ENCODE measurements at places on chromosomes 3 and 15. TPM values are rescaled to one million over a fixed set of nuclear protein-coding genes. Genes with fewer than 3 reads are reported as not detected.

GRCh38 chr3:160870327-160870726, 114.3 kb downstream of the PPM1L start:
- no peaks in the 10 kb centered on the region for H3K4me1 ChIP-seq
- no peak overlapping the region for H3K4me3 ChIP-seq
- H3K36me3 ChIP-seq: no peaks in the 10 kb centered on the region
- no peaks in the 10 kb centered on the region for H3K27me3 ChIP-seq
- no peak overlapping the region for H3K27ac ChIP-seq
- DNase-seq: no peak

DNA sequence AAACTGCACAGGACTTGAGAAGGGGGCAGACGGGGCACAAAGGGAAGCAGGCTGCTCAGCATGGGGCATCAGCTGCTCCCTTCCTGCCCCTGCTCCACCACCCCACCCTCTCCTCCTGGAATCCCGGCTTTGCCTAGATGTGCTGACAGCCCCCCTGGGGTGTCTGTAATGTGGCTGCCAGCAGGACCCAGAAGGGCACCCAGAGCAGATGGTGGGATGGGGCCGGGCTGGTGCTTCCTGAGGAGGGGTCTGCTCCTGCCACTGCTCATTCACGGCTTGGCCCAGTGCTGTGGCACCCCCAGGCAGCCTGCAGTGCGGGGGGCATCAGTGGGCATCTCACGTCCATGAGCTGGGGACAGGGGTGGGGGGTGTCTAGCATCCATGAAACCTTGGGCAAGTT, 10.2 kb downstream of the H1-8 start:
- DNase-seq: no peak
- peaks cover 12% of the 10 kb centered on the region for H3K4me1 ChIP-seq
- H3K27ac ChIP-seq: no peak overlapping the region
- H3K4me3 ChIP-seq: no peak overlapping the region
- H3K27me3 ChIP-seq: no peaks in the 10 kb centered on the region
- no peaks in the 10 kb centered on the region for H3K36me3 ChIP-seq

GRCh38 chr3:174810254-174810653, 48.9 kb upstream of the NAALADL2 start:
- no peak overlapping the region for H3K27ac ChIP-seq
- no peaks in the 10 kb centered on the region for H3K36me3 ChIP-seq
- DNase-seq: no peak
- no peaks in the 10 kb centered on the region for H3K4me1 ChIP-seq

GRCh38 chr3:10511809-10512494, 6.6 kb upstream of the ATP2B2 start:
- H3K4me1 ChIP-seq: no peaks in the 10 kb centered on the region
- no peak overlapping the region for H3K27ac ChIP-seq
- no peak overlapping the region for H3K4me3 ChIP-seq
- no peaks in the 10 kb centered on the region for H3K27me3 ChIP-seq
- DNase-seq: no peak

DNA sequence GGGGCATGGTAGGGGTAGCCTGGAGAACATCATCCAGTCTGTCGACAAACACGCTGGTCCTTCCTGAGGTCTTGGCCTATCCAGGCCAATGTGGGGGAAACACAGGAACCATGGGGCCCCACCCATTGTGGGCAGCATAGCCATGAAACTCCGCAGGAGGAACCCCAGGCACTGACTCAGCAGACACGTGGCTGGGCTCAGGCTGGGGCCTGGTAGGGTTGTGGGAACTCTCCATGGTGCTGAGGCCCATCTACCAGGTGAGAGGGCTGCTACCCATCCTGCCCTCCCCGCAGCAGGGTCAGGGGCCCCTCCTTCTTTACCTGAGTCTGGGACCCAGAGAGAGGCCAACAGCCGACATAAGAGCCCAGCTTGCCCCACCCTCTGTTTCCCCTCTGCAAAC, 22.6 kb upstream of the CACNA2D2 start:
- peak; percentile 16 for DNase-seq
- H3K4me3 ChIP-seq: no peak overlapping the region
- no peaks in the 10 kb centered on the region for H3K27me3 ChIP-seq
- no peaks in the 10 kb centered on the region for H3K36me3 ChIP-seq
- H3K27ac ChIP-seq: no peak overlapping the region

DNA sequence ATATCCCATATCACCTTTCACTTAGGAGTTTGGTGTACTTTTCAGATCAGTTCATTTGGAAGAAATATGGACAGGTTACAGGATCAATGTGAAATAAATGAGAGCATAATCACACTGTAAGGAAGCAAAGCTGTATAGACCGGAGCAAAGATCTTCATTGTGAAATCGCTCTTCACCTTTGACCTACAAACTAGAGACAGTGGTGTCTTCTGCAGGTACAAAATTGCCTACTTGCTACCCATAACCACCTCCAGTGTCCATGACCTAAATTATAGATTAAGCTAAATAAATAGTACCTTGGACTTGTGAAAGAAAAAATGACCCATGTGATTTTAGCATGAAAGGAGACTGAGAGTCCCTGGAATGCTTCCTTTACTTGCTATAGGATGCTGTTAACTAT, 379.5 kb upstream of the SUCLG2 start:
- DNase-seq: no peak
- no peaks in the 10 kb centered on the region for H3K4me1 ChIP-seq
- H3K4me3 ChIP-seq: no peak overlapping the region
- H3K27me3 ChIP-seq: no peaks in the 10 kb centered on the region
- no peaks in the 10 kb centered on the region for H3K36me3 ChIP-seq

DNA sequence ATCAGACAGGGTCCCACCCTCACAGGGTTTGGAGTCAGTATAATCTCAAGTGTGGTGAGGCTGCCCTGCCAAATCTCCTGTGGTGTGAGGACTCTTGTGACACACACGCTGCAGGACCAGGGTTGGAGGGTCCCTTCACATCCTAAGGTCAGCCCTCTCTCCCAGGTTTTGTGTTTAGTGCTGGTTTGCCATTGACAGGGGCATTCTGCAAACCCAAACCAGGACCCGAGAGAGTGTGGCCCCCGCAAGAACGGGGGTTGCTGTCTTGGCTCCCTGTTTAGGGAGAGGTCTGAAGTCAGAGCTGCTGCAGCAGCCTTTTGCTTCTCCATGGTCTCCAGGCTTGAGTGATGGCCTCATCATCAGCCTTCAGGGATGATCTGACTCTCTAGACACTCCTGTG, 14.7 kb downstream of the FAM107A start:
- H3K27ac ChIP-seq: no peak overlapping the region
- no peak overlapping the region for H3K4me3 ChIP-seq
- H3K27me3 ChIP-seq: no peaks in the 10 kb centered on the region
- no peaks in the 10 kb centered on the region for H3K4me1 ChIP-seq
- no peaks in the 10 kb centered on the region for H3K36me3 ChIP-seq
- no peak for DNase-seq

- H3K4me3 ChIP-seq: no peak overlapping the region
- no peaks in the 10 kb centered on the region for H3K4me1 ChIP-seq
- peak; percentile 17 for DNase-seq
- no peak overlapping the region for H3K27ac ChIP-seq
- H3K27me3 ChIP-seq: no peaks in the 10 kb centered on the region
Observed at GRCh38 chr15:58043192-58043903, 22.2 kb downstream of the ALDH1A2 start.

DNA sequence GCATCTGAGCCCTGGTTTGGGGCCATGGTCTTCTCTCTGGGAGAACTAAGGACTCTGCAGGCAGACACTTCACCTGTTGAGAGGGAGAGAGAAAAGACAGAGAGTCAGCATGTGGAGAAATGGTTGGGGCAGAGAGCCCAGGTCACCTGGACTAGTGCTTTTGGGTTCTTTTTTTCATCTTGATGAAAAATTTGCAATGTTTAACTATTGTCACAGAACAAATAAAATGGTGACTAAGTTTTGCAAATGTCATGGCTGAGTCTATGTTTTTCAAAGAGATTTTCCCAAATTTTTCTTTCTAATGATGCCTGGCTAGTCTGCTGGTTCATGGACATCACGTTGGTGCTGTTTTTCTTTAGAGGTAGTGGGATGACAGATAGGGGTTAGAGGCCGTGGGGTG, 17.8 kb downstream of the FAH start:
- H3K27me3 ChIP-seq: no peaks in the 10 kb centered on the region
- H3K4me3 ChIP-seq: no peak overlapping the region

DNA sequence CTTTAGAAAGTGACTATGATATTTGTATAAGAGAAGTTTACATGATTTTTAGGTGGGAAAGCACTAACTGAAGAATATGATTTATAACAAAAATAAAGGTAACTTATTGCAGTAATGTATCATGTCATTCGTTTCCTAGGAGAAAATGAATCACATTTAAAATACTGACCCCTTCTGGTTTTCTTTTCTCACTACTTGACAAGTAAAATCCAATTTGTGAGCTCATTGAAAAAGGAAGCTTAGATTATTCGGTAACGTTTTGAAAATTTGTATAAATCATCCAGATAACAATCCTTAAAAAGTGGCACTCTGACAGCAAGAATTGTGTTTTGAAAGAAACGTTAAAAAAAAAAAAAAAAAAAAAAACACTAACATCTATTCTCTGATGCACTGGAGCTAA, 39.0 kb downstream of the NSUN3 start:
- H3K27ac ChIP-seq: no peak overlapping the region
- no peak overlapping the region for H3K4me3 ChIP-seq
- no peaks in the 10 kb centered on the region for H3K4me1 ChIP-seq
- no peak for DNase-seq
- H3K36me3 ChIP-seq: peaks cover 30% of the 10 kb centered on the region

DNA sequence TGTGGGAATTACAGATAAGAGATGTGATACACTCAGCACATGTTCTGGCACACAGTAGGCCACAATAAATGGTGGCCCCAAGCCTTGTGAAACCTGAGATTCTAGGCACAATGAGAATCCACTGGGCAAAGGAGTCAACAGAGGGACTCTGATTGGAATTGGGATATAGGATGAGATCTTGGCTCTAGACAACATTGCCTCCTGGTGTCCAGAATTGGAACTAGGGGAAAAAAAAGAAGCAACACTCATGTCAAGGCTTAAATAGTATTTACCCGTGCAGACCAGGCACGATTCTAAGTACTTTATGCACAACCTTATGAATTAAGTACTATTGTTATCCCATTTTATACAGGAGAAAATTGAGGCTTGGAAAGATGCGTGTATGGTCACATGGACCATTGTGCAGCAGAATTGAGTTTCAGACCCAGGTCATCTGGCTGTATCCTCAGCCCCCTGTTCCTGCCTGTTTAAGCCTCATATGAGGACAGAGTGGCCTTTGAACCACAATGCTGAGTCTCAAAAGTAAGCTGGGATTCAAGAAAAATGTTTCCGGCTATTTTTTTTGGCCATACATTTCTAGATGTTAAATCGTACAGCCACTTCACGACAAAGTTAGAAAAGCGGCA, 124.8 kb downstream of the SV2B start:
- no peaks in the 10 kb centered on the region for H3K27me3 ChIP-seq
- H3K27ac ChIP-seq: no peak overlapping the region
- no peak overlapping the region for H3K4me3 ChIP-seq
- H3K4me1 ChIP-seq: no peaks in the 10 kb centered on the region
- DNase-seq: no peak
- no peaks in the 10 kb centered on the region for H3K36me3 ChIP-seq

- no peaks in the 10 kb centered on the region for H3K4me1 ChIP-seq
- no peaks in the 10 kb centered on the region for H3K27me3 ChIP-seq
- no peaks in the 10 kb centered on the region for H3K36me3 ChIP-seq
- no peak overlapping the region for H3K4me3 ChIP-seq
- no peak overlapping the region for H3K27ac ChIP-seq
Observed at GRCh38 chr3:37707428-37708372, 154.0 kb upstream of the CTDSPL start.

DNA sequence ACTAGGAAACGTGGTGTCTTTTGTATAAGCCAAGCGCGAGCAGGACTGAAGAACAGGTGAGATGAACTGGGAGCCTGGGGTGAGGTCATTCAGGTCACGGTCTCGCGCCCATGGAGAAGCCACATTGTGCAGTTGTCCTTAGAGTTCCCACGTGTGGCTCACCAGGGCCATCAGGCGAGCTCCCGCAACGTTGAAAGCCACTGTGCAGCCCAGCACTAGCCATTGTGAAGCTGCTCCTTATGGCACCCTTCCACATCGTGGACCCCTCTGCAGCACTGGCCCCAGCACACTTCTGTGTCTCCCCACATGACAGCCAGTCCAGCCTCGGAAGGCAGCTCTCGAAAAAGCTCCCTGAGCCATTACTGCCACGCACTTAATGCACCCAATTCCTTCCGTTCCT, 7.6 kb upstream of the APBA2 start:
- no peaks in the 10 kb centered on the region for H3K36me3 ChIP-seq
- no peaks in the 10 kb centered on the region for H3K27me3 ChIP-seq
- H3K4me3 ChIP-seq: no peak overlapping the region
- H3K27ac ChIP-seq: no peak overlapping the region

- H3K36me3 ChIP-seq: no peaks in the 10 kb centered on the region
- H3K27ac ChIP-seq: no peak overlapping the region
- no peaks in the 10 kb centered on the region for H3K27me3 ChIP-seq
- no peak overlapping the region for H3K4me3 ChIP-seq
- no peak for DNase-seq
Observed at GRCh38 chr3:25527801-25528200, 99.7 kb downstream of the RARB start.

Gene ZCWPW2
- 0.27 TPM for total RNA-seq

Gene GPR87
- total RNA-seq: 1.2 TPM

Gene CDHR4
- total RNA-seq: not detected

Gene BOC
- not detected for total RNA-seq

Gene LRRFIP2
- total RNA-seq: 34.1 TPM

Gene SAMMSON
- total RNA-seq: not detected

All from CD8-positive, alpha-beta memory T cell (primary cell).